ENCODE measurements at places on chromosomes 5 and 9.
A peak's percentile ranks its signal among the peaks of the same experiment; 100 is the strongest.

GRCh38 chr9:137784046-137784445, 93.5 kb upstream of the CACNA1B start:
- peak; percentile 21 for DNase-seq

- DNase-seq = no peak
These were observed 442.5 kb downstream of the SPATA31D1 start for GRCh38 chr9:82431121-82431520.

GRCh38 chr5:157487358-157487757, 27.3 kb downstream of the NIPAL4 start:
- DNase-seq = no peak

DNA sequence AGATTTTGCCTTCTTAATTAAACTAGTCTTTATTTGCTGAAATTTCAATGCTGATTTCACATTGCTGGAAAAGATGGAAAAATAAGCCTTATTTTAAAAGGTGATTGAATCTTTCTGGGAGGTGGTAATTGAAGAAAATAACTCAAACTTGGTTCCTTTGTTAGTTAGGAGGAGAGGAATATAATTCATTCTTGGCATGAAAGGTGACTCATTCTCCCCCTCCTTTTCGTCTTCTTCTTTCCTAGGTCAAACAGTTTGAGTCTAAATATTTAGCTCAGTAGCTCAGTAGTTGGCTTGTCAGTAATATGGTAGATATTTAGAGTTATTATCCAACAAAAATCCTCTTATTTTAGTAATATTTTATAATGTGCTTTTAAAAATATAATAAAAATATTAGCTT, 353.9 kb upstream of the MEF2C start:
- DNase-seq = no peak

DNA sequence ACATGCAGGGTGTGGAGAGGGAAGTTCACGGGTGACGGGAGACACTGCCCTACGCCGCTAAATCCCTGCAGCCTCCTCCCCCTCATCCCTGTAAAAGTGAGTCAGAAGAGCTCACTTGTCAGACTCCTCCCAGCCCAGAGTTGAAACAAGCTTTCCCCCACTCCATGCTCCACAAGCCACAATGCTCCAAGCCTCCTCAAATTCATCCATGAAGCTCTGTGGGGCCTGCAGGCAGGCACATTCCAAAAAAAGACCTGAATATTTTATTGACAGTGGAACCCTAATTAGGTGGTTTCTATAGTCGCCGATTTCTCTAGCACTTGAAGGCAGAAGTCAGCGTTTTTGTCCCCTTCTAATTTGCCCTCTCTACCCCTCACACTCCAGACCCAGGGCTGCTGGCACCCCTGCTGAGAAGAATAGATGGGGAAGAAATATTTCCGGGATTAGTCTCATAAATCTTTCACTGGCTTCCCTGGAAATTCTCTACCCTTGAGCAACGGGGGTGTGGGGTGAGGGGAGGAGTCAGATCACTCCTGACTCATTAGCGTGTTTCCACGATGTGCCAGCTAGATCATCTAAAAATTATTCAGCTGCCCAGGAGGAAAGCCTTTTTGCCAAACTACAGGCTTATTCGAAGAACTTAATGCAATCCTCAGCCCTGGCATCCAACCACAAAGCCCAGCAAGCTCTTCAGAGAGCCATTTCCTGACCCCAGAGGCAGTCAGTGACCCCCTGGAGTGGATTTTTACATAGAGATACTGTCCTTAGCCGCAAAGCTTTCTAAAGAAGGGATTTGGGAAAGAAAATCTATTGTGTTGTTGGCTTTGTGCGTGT, 97.1 kb downstream of the ENC1 start:
- DNase-seq = peak; percentile 51

Measured in HEK293T (cell line).